ENCODE measurements at places on chromosomes 7 and 10.

- DNase-seq = no peak
Observed at GRCh38 chr7:98760201-98760651, 109.6 kb downstream of the TMEM130 start.

DNA sequence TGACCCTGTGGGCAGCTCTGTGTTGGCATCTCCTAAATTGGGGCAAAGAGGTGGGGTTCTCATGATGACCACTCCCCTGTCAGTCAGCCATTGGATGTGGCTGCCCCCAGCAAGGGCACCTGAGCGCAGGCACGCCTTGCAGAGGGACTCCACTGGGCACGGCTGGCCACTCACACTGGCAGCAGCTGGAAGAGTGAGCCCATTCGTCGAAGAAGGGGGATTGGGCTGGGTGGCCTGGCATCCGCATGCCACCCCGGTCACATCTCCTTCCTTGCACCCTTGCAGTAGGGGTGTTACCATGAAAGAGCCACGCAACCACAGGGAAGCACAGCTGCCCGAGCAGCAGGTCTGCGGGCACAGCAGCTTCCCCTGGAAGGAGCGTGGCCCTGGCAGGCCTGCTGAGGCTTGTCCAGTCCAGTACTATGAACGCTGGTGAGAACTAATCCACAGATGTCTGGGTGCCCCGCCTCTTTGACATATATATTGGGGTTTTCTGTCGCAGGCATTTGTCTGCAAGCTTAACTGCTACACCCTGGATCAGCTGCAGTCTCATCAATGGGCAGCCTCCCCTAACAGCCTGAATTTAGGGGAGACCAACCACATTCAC, 25.7 kb upstream of the GRB10 start:
- no peak for DNase-seq

- no peak for DNase-seq
Observed at GRCh38 chr10:96038476-96039387, 4.7 kb upstream of the CCNJ start.

GRCh38 chr10:126331101-126331500, 57.2 kb downstream of the ADAM12 start:
- no peak for DNase-seq

- DNase-seq = no peak
Observed at GRCh38 chr7:234051-234707, 41.8 kb downstream of the FAM20C start.

- no peak for DNase-seq
Observed at GRCh38 chr10:36519909-36520308, 605.5 kb upstream of the ANKRD30A start.

GRCh38 chr10:3549118-3549517, 235.9 kb downstream of the KLF6 start:
- no peak for DNase-seq

DNA sequence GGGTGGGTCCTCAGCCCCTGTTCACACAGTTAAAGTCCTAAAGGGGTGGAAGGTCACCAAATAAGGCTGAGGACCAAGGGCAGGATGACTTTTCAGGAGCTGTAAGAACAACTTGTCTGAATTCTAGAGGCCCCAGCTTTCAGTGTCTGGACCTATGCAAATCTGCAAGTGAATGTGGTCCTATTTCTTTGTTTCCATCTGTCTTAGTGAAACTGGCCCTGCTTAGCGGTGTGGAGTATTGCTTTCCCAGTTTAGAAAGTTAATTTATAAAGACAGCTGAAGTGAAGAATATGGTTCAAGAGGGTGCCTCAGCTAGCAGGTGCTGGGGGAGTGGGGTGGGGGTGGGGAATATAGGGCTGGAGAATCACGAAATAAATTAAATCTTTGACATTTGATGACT, 40.1 kb downstream of the HHEX start:
- peak; percentile 70 for DNase-seq

DNA sequence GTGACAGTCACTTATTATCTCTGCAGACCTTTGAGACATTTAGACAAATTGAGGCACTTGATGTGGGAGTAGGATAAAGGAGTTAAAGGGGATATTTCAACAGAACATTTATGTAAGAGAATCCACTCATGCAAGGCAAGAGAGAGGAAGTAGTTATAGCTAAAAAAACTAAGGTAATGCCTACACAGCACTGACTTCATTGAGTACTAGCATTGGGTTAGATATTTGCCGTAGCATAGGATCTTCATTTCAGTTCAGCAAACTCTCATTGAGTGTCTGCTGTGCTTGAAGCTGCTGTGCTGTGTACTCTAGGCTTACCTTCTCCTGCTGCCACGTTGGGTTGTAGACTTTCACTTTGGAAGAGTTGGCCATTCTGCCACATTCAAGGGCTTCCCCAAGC, 10.5 kb upstream of the ENTPD1 start:
- DNase-seq = no peak

DNA sequence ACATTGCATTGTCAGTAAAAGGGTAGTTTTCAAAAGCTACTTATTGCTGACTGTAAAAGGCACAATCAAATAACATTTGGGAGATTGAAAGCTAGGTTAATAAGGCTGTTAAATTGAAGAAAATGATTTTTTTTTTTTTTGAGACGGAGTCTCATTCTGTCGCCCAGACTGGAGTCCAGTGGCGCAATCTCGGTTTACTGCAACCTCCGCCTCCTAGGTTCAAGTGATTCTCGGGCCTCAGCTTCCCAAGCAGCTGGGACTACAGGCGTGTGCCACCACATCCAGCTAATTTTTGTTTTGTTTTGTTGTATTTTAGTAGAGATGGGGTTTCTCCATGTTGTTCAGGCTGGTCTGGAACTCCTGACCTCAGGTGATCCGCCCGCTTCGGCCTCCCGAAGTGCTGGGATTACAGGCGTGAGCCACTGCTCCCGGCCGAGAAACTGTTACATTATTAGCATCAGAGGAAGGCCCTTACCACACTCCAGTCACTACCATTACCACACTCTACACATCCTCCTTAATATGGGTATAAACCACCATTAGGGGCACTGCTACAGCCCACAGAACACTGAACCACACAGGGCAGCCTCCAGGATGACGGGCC, 1.0 kb downstream of the CYP51A1 start:
- DNase-seq = no peak

DNA sequence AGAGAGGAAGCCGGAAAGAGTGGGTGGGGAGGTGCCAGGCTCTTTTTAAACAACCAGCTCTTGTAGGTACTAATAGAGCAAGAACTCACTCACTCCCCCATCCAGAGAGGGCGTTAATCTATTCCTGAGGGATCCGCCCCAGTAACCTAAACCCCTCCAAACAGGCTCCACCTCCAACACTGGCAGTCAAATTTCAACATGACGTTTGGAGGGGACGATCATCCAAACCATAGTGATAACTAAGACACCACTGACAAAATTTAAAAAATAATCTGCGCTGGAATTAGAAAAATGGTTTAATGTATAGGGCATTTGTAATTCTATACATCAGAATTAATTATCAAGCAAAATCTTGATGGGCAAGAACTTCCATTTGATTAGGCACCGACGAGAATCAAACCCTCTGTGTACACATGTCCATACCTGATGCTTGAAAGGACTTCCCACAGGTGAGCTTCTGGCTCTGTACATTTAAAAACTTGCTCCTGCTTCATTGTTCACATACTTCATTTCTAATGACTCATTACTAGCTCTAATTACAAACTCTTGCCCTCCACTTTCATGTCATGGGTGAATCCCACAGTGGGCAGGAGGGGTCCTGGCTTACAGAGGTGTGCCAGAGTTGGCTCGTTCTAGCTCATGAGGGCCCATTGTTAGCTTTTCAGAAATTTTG, 20.6 kb upstream of the KDM7A start:
- DNase-seq = no peak

DNA sequence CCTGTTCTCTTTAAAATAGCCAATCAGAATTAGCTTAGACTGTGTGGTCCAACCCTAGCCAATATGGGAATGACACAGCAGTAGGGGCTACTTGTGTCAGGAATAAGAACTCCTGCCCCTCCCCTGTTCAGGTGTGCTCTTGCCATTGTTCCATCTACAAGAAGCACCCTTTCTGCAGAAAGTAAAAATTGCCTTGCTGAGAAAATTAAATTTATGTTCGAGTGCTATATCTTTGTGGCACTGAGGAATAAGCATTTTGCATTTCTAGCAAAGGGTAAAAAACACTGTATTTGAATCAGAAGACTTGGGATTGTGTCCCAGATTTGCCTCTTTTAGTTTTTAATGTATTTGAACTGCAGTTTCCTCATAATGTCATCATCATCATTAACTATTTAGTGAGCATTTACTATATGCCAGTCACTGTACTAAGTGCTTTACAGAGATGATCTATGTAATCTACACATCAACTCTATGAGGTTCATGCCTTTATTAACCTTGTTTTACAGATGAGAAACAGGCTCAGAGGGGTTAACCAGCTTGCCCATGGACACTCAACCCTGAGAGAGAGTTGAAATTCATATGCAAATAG, 28.9 kb upstream of the XRCC2 start:
- DNase-seq = no peak

DNA sequence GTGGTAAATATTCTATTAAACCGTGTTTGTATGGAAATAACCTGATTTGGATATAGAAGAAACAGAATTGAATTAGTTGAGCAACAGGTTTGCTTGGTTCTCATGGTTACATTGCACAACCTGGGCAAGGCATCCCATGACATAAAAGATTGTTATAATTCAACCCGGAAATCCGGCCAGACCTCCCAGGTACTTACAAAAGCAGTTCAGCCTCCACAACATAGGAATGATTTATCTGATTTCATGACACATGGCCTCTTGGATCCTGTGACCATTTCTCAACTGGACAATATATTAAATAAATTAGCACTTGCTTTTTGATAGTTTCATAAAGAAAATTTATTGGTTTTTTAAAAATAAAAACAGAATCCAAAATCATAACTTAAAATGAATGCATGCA, 55.1 kb upstream of the PTPN12 start:
- DNase-seq = no peak

DNA sequence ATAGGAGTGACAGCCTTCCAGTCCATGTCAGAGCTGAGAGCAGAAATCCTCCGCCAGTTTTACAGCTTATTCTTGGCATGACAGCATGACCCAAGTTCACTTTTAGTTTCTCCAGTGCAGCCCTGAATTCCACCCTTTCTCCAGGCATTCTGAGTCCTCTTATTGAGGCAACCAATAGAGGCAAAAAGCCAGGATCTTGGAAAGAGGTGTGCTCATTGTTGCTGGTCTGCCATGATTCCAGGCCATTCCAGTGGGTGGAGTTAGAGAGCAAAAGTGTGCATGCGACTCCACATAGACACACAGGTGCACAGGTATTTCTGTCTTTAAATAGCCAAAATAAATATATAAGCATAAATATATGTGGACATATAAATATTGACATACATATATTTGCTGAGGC, 224.7 kb upstream of the ADARB2 start:
- no peak for DNase-seq

- DNase-seq = peak; percentile 52
Observed at GRCh38 chr10:79400146-79401004, 45.0 kb downstream of the ZCCHC24 start.

DNA sequence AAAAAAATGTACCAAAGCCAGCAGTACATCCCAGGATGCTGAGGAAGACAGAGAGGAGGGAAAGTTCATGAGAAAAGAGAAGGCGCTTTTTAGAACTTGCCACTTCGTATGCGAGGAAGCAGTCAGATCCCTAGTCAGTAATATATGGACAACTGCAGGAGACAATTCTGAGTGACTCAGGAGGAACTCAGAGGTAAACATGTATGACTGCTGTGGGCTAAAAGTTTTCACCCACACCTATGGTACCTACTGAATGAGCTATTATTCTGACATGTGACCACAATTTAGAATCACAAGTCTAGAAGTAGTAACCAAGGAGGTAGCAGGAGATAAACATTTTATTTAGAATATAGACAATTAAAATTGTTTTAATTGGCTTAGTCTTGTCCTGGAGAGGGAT, 126.5 kb downstream of the ICA1 start:
- DNase-seq = no peak

DNA sequence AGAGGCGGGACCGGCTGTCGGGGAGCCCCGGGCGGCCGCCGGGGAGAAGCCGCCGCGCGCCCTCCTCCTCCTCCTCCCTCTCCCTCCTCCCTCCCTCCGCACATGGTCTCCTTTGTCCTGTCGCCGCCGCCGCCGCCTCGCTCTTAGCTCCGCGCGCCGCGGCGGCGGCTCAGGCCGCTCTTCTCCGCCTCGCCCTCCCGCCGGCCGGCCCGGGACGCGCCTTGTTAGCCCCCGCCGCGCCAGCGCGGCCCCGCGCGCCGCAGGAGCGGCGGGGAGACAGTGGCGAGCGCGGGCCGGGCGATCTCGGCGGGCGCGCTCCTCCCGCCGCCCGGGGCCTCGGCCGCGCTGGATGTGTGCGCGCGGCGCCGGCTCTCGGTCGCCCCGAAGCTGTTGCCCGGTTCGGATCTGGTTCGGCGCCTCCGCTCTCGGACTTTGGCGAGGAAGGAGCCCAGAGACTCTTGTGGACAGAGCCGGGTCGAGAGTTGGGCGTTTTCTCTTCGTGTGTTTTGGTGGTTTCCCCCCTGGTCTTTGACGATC, 437.4 kb upstream of the GALNT17 start:
- DNase-seq = peak; percentile 48

GRCh38 chr7:85413718-85414117, 226.9 kb upstream of the SEMA3D start:
- no peak for DNase-seq

DNA sequence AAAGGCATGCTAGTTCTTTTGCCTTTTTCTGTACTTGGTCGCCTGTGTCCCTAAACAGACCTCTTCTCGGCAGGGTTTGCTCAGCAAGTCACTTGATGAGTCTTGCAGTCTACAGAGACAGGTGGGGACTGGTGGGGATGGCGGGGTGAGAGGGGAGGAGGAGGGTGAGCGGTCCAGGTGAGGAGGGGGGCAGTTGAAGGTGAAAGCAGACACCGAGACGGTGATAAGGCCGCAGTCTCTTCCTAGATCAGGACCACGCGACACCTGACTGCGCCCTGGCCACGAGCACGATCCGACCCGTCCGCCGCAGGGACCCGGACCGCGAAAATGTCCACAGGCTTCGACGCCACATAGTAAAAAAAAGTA, 566 bp downstream of the ASNS start:
- DNase-seq = no peak

GRCh38 chr10:111360260-111360925, 283.6 kb downstream of the ADRA2A start:
- DNase-seq = peak; percentile 82

GRCh38 chr10:104041891-104042535, 43.7 kb downstream of the COL17A1 start:
- no peak for DNase-seq

GRCh38 chr10:30151581-30152389, 92.4 kb upstream of the JCAD start:
- DNase-seq = no peak

All from MM.1S (cell line).